Hepatocyte (in vitro differentiated cells): ENCODE measurements at places on chromosomes 5 and 9. TPM values are rescaled to one million over a fixed set of nuclear protein-coding genes. Genes with fewer than 3 reads are reported as not detected.

GRCh38 chr5:31144364-31144763 is 49.1 kb upstream of the CDH6 start:
- no peak for DNase-seq

Gene ANKDD1B
- total RNA-seq: 1.4 and 4.7 TPM in 2 replicates

DNA sequence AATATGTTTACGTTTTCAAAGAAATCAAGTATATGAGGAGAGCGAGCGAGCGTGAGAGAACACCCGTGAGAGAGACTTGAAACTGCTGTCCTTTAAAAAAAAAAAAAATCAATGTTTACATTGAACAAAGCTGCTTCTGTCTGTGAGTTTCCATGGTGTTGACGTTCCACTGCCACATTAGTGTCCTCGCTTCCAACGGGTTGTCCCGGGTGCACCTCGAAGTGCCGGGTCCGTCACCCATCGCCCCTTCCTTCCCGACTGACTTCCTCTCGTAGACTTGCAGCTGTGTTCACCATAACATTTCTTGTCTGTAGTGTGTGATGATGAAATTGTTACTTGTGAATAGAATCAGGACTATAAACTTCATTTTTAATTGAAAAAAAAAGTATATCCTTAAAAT is 97.0 kb downstream of the PDE6A start:
- DNase-seq: no peak

Gene SPINK6
- not detected in 2 replicates for total RNA-seq

- DNase-seq: peak; percentile 2
These were observed 12.9 kb downstream of the WWC1 start for GRCh38 chr5:168304349-168304748.

DNA sequence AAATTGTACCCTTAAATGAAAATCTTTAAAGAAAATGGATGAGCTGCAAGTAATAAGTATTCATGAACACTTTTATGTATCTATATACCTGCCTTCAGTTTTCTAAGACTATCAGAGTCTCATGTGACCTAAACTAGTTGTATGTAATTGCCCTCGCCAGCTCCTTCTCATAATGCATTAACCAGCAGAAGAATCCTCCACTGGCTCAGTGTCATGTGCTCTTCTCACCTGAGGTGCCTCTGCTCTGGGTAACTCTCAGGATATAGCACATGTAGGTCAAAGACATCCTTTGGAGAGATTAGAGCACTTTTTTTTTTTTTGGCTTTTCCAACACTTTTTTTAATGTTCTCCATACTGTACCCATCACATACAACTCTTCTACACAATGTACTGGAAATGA is 183.7 kb upstream of the GNA14 start:
- DNase-seq: peak; percentile 26

Gene NR5A1
- 0.07 and 0.20 TPM in 2 replicates for total RNA-seq

- DNase-seq: peak; percentile 64
These were observed 8.3 kb downstream of the CDK5RAP2 start for GRCh38 chr9:120571443-120572257.

Gene PNPLA7
- 0.56 and 0.77 TPM in 2 replicates for total RNA-seq
